ENCODE measurements at places on chromosomes 5 and 9. TPM values are rescaled to one million over a fixed set of nuclear protein-coding genes. Genes with fewer than 3 reads are reported as not detected.

SLC6A7 gene
- 0.05 TPM for total RNA-seq

NTRK2 gene
- not detected for total RNA-seq

ADAMTS12 gene
- total RNA-seq: 7.0 TPM

CXCL14 gene
- 0.24 TPM for total RNA-seq

CCDC152 gene
- total RNA-seq: not detected

ACSL6 gene
- 0.06 TPM for total RNA-seq

OBP2B gene
- total RNA-seq: not detected

AQP7 gene
- 0.27 TPM for total RNA-seq

PCDHB4 gene
- total RNA-seq: not detected

MUSK gene
- total RNA-seq: not detected

MGAT4B gene
- 214 TPM for total RNA-seq

CDH9 gene
- not detected for total RNA-seq

COL15A1 gene
- total RNA-seq: 0.55 TPM

ATP10B gene
- not detected for total RNA-seq

ABO gene
- not detected for total RNA-seq

NTNG2 gene
- total RNA-seq: 3.1 TPM

CBY3 gene
- not detected for total RNA-seq

All from A549 treated with Mapracorat at 1 μM for 4 hours (cell line).